ENCODE measurements at places on chromosomes 2 and 18.

DNA sequence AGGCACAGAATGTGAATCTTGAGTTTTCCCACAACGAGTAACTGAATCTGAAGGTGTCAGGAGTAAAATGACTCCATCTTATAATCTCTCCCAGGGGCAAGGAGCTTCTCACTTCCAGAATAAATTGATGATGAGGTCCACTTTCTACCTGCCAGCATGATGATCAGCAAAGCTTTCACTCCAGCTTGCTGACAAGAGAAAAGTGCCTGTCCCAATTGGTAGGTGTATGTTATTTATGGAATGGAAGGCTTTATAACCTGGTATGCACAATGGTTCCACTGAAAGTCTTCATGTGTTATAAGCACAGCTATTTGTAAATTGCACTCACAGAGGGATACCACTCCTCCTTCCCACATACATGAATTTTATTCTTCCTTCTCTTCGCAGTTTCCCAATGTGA lies 401.0 kb upstream of the UBE2E3 start:
- no peak for DNase-seq

DNA sequence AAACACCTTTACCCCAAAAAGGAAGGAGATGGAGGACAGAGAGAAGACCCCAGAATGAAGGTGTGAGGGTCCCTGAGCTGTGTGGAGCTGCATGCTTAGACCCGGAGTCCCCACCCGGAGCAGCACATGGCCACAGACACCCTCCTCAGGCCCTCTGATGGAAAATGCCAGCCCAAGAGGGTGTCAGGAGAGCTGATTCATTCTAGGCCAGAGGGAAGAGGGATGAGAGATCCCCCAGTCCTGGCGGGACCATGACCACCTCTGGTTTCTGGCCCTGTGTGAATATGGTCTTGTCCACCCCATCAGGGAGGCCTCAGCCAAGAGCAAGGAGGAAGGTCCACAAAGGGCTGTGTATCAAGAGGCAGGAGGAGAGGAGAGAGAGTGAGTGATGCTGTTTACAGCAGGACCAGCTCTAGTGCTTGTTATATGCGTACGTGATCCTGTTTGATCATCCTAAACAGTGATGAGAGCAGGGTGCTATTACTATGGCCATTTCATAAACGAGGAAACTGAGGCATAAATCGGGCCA lies 186.6 kb upstream of the HAAO start:
- DNase-seq, result no peak

DNA sequence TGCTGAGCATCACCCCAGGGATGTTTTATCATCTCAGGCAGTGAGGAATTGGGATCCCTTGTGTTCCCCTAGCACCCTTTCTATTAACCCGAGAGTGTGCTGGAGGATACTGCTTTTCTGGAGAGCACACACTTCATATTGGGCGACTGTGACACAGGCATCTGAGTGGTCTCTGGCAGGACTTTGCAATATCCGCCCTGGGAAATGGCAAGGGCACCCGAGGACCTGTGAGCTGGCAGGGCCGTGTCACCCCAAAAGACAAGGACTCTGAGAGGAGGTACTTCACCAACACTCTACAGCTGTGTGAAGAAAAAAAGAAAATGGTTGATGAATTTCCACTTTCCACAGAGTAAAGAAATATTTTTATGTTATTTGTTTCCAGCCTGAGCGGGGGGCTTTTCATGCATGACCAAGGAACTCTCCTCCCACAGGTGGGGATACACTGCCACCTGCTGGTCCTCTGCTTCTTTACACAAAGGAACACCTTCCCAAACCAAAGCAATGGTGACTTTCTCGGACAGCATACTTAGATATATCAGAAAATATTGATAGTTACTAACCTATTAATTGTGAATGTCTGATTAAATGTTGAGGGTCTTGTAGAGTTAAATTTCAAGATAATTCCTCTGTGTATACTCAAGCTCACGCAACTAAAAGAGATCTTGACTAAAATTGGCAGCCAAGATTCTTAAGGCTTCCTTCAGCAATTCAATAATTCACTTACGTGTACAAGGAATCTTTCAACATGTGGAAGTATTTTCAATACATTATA lies 45.9 kb upstream of the REG3G start:
- no peak for DNase-seq

GRCh38 chr2:43939695-43940256 lies 56.0 kb downstream of the LRPPRC start:
- no peak for DNase-seq

DNA sequence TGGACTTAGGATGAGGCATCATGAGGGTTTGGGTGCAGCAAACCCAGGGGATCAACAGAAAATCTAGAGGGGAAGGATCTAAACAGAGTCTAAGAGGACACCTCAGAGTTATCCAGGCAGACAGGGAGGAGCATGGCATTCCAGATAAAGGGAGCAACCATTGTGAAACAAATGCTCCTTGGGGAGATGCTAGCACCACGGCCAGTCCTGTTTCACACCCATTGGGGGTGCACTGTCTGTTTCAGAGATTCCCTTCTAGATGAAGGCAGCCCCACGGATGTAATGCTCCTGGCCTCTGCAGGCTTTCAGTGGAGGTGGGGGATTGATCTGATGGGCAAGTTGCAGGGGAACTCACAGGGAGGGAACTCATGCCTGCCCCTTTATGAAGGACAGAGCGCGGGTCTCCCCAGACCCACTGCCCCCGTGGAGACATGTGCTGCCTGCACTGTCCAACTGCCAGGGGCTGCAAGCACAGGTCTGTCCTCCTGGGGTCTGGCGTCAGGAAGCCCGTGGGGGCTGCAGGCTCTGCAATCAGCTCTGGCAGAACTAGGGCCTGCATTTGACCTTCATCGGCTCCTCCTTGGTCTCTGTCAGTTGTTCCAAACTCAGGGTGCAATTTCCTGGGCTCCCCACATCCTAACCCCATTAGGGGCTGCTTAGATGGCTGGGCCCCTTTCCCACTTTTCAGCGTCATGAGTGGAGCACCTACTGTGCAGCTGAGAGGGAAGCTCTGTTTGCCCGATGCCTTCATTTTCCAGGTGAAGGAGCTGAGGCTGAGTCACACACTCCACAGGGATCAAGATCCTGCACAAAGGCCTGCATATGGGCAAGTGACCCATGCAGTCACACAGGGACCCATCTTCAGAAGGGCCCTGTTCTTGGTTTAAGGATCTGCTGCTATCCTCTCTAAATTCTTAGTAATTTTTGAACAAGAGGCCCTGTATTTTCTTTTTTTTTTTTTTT lies 163.4 kb downstream of the ARL4C start:
- no peak for DNase-seq

DNA sequence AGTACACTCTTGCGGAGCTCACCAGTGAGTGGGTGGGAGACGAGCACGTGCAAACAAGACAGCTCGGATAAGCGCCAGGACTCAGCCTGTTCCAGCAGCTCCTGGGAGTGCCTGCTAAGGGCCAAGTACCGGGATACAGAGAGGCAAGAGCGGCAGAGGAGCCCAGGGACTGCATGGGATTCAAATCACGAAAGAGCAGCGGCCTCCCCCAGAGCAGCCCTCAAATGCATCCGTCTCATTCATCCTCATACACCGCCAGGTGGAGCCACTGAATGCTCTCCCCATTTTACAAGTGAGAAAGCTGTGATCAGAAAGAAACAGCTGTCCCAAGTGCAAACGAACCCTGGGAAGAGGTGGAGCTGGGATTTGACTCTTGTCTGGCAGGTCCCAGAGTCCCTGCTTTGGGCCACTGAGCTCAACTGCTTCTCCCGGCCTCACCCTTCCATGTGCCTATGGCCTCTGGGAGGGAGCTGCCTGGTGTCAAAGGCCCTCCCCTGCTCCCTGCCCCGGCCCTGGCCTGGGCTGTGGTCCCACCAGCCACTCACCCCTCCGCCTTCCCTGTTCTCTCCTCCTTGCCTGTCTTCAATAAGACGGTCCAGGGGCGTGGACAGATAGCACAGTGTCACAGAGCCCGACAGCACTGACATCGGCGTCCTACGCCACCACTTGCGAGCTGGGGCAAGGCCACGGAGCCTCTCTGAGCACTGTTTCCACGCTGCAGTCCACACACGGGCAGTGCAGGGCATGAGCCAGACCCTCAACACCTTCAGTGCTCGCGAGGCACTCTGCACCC lies 72.8 kb upstream of the TAF1B start:
- peak; percentile 46 for DNase-seq

DNA sequence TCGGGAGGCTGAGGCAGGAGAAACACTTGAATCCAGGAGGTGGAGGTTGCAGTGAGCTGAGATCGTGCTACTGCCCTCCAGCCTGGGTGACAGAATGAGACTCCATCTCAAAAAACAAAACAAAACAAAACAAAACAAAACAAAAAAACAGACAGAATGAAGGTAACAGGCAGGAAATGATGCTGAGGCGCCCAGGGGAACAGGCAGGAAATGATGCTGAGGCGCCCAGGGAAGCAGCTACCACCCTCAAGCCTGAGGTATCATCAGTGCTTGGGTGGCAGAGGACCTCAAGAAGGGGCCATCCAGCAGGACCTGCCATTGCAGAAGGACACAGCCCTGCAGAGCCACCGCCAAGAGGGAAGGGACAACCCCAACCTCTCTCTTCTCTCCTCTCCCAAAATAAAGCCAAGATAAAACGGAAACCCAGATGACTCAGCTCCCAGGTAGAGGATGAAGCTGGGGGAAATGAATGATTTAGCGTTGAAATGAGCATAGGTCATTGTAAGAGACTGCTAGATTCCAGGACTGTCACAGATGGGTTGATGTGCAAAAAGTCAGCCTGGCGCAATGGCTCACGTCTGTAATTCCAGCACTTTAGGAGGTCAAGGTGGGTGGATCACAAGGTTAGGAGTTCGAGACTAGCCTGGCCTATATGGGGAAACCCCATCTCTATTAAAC lies 19.3 kb downstream of the SOWAHC start:
- no peak for DNase-seq

- no peak for DNase-seq
Observed at GRCh38 chr2:101753720-101754490, 56.4 kb downstream of the MAP4K4 start.
